ENCODE measurements at places on chromosomes 11 and 22. TPM values are rescaled to one million over a fixed set of nuclear protein-coding genes. Genes with fewer than 3 reads are reported as not detected.
A peak's percentile ranks its signal among the peaks of the same experiment; 100 is the strongest.

GRCh38 chr22:40137132-40137531, 40.6 kb upstream of the TNRC6B start:
- no peaks in the 10 kb centered on the region for H3K4me1 ChIP-seq
- H3K36me3 ChIP-seq = peaks cover 5% of the 10 kb centered on the region
- H3K27ac ChIP-seq = no peak overlapping the region
- no peaks in the 10 kb centered on the region for H3K27me3 ChIP-seq
- H3K4me3 ChIP-seq = no peak overlapping the region

DNA sequence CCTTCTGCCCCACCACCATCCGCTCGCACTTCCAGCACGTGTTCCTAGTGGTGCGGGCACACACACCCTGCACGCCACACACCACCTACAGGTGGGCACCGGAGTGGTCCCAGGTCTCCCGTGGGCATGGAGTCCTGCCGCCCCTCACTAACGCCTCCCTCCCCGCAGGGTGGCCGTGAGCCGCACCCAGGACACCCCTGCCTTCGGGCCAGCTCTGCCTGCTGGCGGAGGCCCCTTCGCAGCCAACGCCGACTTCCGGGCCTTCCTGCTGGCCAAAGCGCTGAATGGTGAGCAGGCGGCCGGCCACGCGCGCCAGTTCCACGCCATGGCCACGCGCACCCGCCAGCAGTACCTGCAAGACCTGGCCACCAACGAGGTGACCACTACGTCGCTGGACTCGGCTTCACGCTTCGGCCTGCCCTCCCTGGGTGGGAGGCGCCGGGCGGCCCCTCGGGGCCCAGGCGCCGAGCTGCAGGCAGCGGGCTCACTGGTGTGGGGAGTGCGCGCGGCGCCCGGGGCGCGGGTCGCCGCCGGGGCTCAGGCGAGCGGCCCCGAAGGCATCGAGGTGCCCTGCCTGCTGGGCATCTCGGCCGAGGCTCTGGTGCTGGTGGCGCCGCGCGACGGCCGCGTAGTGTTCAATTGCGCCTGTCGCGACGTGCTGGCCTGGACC, 8.5 kb downstream of the SIPA1 start:
- peak overlapping the region; percentile 52 for H3K4me3 ChIP-seq
- H3K36me3 ChIP-seq = peaks cover 25% of the 10 kb centered on the region
- H3K27ac ChIP-seq = no peak overlapping the region

TRIM29 gene
- 1.8 TPM for polyA plus RNA-seq

- peaks cover 28% of the 10 kb centered on the region for H3K4me1 ChIP-seq
- H3K27me3 ChIP-seq = no peaks in the 10 kb centered on the region
- H3K27ac ChIP-seq = peak overlapping the region; percentile 4
- no peak overlapping the region for H3K4me3 ChIP-seq
- peak; percentile 38 for DNase-seq
Measured at GRCh38 chr11:59802639-59803176, 7.9 kb downstream of the MRPL16 start.

PIWIL4 gene
- polyA plus RNA-seq = 16.0 TPM

DNA sequence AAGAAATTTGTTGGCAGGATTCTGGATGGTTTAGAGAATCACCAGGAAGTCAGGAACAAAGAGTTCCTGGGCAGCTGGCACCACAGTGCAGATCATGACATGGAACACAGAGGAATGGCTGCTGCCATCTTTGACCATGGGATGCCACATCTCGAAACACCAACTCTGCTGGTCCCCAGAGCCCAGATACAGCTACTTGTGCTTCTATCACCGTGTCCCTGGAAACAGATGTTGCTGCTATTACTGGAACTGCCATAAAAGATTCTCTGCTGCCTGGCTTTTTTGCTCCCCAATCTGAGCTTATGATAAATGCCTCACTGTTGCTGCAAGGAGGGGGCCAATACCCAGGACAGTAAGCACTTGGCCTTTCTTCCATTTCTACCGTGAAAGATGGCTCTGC, 185.2 kb downstream of the CSNK2A3 start:
- H3K4me1 ChIP-seq = peaks cover 11% of the 10 kb centered on the region
- no peak overlapping the region for H3K4me3 ChIP-seq

GRCh38 chr22:43396321-43396933, 15.4 kb upstream of the MPPED1 start:
- H3K36me3 ChIP-seq = no peaks in the 10 kb centered on the region
- no peak overlapping the region for H3K4me3 ChIP-seq
- no peaks in the 10 kb centered on the region for H3K27me3 ChIP-seq
- H3K27ac ChIP-seq = no peak overlapping the region
- DNase-seq = no peak

MRGPRE gene
- polyA plus RNA-seq = not detected

GRCh38 chr22:26632422-26633155, 10.8 kb downstream of the CRYBA4 start:
- H3K27ac ChIP-seq = no peak overlapping the region
- DNase-seq = no peak
- peaks cover 14% of the 10 kb centered on the region for H3K4me1 ChIP-seq
- H3K36me3 ChIP-seq = no peaks in the 10 kb centered on the region
- H3K4me3 ChIP-seq = no peak overlapping the region

GRCh38 chr11:113954235-113954634, 20.7 kb upstream of the HTR3A start:
- H3K36me3 ChIP-seq = no peaks in the 10 kb centered on the region
- no peak overlapping the region for H3K27ac ChIP-seq
- no peaks in the 10 kb centered on the region for H3K4me1 ChIP-seq

DNA sequence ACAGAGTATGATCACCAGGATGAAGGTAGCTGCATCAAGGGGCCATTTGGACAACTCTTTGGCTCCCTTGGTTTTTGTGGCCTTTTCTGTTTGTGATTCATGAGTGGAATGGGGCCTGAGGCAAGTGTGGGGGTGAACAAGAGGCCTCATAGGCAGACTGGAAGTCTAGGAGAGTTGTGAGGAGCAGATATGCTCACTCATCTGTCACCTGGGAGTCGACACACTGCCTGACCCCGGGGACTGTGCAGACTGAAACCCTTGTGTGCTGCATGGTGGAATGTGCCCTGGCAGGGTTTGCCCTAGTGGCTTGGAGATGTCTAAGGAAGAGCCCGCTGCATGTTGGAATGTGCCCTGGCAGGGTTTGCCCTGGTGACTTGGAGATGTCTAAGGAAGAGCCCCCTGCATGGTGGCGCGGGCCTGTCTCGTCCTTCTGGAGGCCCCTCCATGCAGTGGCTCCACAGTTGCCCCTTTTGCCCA, 60.0 kb downstream of the MED15 start:
- no peak for DNase-seq
- no peak overlapping the region for H3K4me3 ChIP-seq
- H3K27ac ChIP-seq = no peak overlapping the region
- no peaks in the 10 kb centered on the region for H3K27me3 ChIP-seq
- H3K36me3 ChIP-seq = peaks cover 75% of the 10 kb centered on the region

GRCh38 chr22:38239101-38239761, 33.6 kb downstream of the TMEM184B start:
- peaks cover 47% of the 10 kb centered on the region for H3K36me3 ChIP-seq
- peak; percentile 85 for DNase-seq
- peak overlapping the region; percentile 57 for H3K27ac ChIP-seq
- H3K27me3 ChIP-seq = no peaks in the 10 kb centered on the region

DNA sequence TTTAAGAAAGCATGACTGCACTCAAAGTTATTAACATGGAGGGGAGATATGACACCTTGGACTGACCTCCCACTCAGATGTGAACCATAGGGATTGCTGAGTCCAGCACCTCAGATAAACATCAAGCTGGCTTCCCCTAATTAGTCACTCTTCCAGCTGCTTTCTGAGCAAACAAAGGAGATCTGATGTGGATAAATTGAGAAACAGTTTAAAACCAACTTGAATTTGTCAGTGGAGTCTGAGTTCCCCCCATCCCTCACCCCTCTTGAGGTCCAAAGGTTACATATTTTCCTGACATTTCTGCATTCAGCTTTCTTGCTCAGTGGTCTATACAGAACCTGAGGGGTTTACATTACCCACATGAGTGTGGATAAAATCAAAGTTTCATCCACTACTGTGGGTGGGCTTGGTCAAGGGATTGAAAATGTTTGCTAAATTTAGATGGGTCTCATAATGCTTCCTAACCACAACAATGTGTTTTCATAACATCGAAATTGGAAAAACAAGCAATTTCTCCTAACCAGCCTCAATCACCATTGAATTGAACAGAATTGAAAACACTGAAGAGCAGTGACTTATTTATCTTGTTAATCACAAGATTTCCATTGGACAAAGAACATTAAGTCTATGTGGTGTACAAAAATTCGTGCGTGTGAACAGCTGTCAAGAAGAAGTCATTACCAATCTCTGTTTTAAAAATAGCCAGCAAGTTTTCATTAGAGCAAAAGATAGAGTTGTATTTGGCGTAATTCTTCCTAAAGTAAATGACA, 292.3 kb downstream of the METTL15 start:
- H3K4me1 ChIP-seq = no peaks in the 10 kb centered on the region
- no peaks in the 10 kb centered on the region for H3K27me3 ChIP-seq
- H3K27ac ChIP-seq = no peak overlapping the region

DNA sequence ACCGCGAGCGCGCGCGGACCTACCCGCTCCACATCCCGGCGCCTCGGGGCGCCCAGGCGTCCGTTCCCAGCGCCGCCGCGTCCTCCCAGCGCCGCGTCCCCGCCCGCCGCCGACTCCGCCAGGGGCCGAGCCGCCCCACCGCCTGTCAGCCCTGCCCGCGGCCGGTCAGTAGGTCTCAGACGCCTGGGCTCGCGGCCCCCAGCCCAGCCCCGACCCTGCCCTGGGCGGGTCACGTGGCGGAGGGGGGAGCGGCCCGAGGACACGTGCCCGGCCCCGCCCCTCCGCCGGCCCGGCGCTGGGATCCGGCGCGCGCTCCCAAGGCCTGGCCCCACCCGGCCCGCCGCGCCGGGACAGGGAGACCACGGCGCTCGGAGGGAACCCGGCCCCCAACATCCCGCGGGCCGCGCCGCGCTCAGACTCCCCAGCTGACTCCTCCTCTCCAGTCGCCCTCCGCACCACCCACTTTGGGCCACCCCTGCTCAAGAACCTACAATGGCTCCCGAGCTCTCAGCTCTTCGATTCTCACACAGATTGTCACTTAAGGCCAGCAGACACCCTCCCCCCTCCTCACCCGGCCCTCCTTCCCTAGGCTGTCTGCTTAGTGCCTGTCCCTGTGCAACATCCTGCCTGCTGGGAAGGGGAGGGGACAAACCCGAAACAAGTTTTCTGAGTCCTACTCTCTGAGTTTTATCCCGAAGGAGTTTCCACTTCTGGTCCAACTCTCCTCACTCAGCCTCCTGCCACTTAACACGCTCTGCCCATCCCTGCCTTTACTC, at the start of gene RAB3IL1:
Gene RAB3IL1, minus strand, starts transcription at position 233 of the 776 bp plus-strand sequence. Its CDS starts 199 bp downstream, at position 34.
- DNase-seq = peak; percentile 45
- no peak within 1 kb of the TSS for H3K27ac ChIP-seq
- peak within 1 kb of the TSS; percentile 61 for H3K4me3 ChIP-seq
- H3K4me1 ChIP-seq = peaks cover 34% of the 10 kb centered on the region
- no peaks in the 10 kb centered on the region for H3K36me3 ChIP-seq

DNA sequence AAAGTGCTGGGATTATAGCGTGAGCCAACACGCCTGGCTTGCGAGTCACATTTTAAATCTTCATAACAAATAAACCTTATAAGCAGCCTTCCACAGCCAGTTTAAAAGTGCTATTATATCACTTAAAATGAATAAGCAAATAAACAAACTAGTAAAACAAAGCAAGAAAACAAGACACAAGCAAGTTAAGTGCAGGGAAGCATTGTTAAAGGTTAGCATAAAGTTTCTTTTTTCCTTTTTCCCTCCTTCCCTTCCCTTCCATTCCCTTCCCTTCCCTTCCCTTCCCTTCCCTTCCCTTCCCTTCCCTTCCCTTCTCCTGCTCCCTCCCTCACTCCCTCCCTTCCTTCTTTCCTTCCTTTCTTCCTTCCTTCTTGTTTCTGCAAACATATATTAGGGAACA, 278.7 kb downstream of the OPCML start:
- H3K27me3 ChIP-seq = no peaks in the 10 kb centered on the region
- H3K4me3 ChIP-seq = no peak overlapping the region
- H3K36me3 ChIP-seq = no peaks in the 10 kb centered on the region
- no peak overlapping the region for H3K27ac ChIP-seq
- DNase-seq = no peak
- no peaks in the 10 kb centered on the region for H3K4me1 ChIP-seq

- peak overlapping the region; percentile 72 for H3K27ac ChIP-seq
- peaks cover 49% of the 10 kb centered on the region for H3K4me1 ChIP-seq
- peak; percentile 56 for DNase-seq
- no peaks in the 10 kb centered on the region for H3K27me3 ChIP-seq
- no peaks in the 10 kb centered on the region for H3K36me3 ChIP-seq
Measured at GRCh38 chr11:76232026-76232665, 25.8 kb upstream of the WNT11 start.

DNA sequence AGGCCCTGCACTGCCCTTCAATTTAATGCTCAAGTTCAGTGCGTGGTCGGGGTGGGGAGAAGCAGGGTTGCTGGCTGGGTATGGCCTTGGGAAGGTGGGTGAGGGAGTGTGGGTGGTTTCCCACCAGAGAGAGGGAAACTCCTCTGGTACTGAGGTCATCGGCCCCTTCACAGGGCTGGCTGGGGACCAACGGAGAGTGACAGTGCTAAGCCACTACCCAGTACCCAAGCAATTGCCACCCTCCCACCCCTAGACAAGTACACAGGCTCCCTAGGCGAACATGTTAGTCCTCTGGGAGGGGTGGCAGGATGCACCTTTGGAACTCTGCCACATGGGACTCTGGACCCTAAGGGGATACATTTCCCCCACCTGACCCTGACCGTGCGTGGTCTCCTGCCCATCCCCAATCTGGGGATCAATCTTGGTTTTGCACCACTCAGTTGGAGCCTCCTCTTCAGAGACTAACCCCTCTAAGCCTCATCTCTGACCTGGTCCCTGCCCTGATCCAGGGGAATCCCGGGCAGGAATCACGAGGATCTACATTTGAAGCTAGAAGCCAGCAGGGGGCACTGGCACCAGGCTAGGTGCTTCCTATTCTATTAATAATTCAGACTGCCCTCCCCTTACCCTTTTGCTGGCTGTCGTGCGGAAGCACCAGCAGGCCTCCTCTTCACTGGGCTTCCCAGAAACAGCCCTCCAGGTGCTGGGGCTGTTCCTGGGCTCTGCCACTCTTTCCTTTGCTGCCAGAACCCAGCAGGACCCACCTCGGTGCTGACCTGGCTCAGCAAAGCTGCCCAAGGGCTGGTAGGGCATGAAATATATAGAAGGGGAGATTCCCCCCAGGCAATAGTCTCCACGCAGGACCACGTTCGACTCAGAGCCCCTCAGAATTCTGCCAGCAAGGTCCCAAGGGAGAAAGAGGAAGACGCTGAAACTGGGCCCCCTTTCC, 377.7 kb downstream of the TENM4 start:
- H3K27ac ChIP-seq = no peak overlapping the region
- H3K27me3 ChIP-seq = peaks cover 4% of the 10 kb centered on the region
- H3K4me3 ChIP-seq = no peak overlapping the region
- peaks cover 4% of the 10 kb centered on the region for H3K4me1 ChIP-seq
- H3K36me3 ChIP-seq = no peaks in the 10 kb centered on the region

- no peaks in the 10 kb centered on the region for H3K4me1 ChIP-seq
- H3K27me3 ChIP-seq = peaks cover 66% of the 10 kb centered on the region
- H3K27ac ChIP-seq = no peak overlapping the region
- no peaks in the 10 kb centered on the region for H3K36me3 ChIP-seq
Measured at GRCh38 chr22:38448945-38449745, 5.9 kb downstream of the KCNJ4 start.

DNA sequence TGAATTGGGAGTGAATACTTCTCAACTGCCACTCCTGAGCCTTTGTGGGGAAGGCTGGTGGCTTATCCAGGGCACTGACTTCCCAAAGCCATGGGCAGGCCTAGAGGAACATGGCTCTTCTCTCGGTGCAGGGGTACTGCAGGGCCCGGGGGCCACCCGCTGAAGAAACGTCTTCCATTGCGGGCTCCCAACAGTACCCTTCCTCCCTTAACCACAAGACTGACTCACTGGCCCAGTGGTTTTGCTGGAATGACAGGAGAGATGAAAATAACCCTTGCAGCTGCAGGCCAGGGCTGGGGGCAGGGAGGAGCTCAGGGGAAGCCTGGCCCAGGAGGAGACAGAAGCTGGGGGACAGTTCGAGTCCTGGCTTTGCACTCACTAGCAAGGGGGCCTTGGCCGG, 13.5 kb downstream of the TXN2 start:
- peaks cover 49% of the 10 kb centered on the region for H3K36me3 ChIP-seq
- peak overlapping the region; percentile 2 for H3K27ac ChIP-seq
- H3K4me1 ChIP-seq = peaks cover 3% of the 10 kb centered on the region

KMT5B gene
- polyA plus RNA-seq = 52.9 TPM

All from large intestine (tissue), 12 donors.